ENCODE measurements at places on chromosomes 13 and 19. TPM values are rescaled to one million over a fixed set of nuclear protein-coding genes. Genes with fewer than 3 reads are reported as not detected.

DNA sequence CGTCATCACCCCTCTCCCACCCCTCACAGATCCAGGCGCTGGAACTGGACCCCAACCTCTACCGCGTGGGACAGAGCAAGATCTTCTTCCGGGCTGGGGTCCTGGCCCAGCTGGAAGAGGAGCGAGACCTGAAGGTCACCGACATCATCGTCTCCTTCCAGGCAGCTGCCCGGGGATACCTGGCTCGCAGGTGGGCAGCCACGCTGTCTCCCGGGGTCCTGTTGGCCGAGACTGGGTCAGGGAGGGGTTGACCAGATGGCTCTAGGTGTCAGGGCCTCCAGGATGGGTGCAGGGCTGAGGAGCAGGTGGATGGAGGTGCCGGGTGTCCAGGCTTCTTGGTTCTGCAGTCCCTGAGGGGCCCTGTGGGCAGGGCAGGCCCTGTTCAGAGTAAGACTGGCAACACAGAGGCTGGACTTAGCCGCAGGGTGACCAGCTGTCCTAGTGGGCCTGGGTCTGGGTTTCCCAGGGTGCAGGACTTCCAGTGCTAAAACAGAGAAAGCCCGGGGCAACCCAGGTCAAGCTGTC, 58.1 kb downstream of the MYH14 start:
- H3K36me3 ChIP-seq, result peaks cover 90% of the 10 kb centered on the region
- DNase-seq, result no peak
- H3K4me1 ChIP-seq, result no peaks in the 10 kb centered on the region
- no peaks in the 10 kb centered on the region for H3K27me3 ChIP-seq

- H3K4me1 ChIP-seq, result no peaks in the 10 kb centered on the region
- H3K27me3 ChIP-seq, result no peaks in the 10 kb centered on the region
- H3K4me3 ChIP-seq, result no peak overlapping the region
- H3K27ac ChIP-seq, result no peak overlapping the region
- peaks cover 5% of the 10 kb centered on the region for H3K36me3 ChIP-seq
Measured at GRCh38 chr13:113078902-113079780, 26.4 kb upstream of the F7 start.

ATP8A2 gene
- total RNA-seq, result 0.05 TPM

CYSLTR2 gene
- total RNA-seq, result not detected

DNA sequence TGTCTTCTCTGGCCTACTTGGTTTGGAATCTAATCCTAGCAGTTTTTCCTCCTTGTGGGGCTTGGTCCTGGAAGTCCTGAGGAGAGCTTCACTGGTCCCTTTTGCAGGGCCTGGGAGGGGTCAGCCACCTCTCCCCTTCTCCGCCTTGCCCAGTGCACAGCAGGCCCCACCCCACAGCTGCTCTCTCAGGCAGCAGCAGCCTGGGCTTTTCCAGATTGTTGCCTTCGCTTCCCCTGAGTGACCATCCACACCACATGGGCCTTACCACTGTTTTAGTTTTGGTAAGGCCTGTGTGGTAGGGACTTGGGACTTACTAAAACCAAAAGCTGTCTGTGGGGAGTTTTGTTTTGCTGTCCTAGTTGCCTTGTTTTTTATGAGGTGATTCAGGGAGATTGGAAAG, 11.5 kb downstream of the MPHOSPH8 start:
- H3K27me3 ChIP-seq, result no peaks in the 10 kb centered on the region
- no peak overlapping the region for H3K4me3 ChIP-seq
- no peaks in the 10 kb centered on the region for H3K4me1 ChIP-seq

DNA sequence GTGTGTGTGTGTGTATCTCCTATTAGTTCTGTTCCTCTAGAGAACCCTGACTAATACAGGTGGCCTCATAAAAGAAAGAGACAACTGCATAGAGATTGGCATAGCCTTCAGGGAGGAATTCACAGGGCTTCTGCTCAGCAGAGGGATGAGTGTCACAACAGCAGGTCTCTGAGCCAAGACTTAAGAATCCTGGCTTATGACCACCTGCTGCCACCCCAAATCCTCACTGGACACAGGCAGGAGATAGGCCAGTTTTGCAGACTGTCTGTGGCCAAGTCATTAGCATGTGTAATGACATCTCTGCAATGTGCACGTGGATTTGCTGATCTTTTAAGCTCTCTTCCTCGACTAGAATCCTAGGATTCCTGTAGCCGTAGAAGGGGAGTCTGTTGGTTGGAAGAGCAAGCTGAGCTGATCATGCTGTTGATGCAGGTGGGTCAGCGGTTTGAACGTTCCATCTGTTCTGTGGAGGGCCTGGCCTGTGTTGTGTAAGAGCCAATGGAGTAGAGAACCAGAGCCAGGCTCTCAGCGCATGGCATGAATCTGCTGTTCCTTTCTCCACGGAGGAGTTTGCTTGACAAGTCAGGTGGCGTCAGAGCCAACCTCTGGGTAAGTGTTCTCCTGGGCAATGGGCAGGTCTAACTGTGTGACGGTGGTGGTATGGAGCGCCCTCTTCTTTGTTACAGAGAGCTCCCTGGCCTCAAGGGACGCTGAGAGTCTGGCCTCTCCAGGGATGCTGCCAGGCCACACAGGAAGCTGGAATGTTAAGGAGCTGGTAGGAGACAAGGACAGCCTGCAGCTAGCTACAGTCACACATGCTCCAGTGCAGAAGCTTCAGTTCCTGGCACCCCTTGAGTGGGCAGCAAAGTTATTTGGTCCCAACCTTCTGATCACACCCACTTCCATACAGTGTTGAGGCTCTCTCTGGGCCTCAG, 503.1 kb downstream of the FOXO1 start:
- no peaks in the 10 kb centered on the region for H3K36me3 ChIP-seq
- no peak overlapping the region for H3K27ac ChIP-seq
- no peak for DNase-seq
- peaks cover 14% of the 10 kb centered on the region for H3K4me1 ChIP-seq
- H3K27me3 ChIP-seq, result no peaks in the 10 kb centered on the region

DNA sequence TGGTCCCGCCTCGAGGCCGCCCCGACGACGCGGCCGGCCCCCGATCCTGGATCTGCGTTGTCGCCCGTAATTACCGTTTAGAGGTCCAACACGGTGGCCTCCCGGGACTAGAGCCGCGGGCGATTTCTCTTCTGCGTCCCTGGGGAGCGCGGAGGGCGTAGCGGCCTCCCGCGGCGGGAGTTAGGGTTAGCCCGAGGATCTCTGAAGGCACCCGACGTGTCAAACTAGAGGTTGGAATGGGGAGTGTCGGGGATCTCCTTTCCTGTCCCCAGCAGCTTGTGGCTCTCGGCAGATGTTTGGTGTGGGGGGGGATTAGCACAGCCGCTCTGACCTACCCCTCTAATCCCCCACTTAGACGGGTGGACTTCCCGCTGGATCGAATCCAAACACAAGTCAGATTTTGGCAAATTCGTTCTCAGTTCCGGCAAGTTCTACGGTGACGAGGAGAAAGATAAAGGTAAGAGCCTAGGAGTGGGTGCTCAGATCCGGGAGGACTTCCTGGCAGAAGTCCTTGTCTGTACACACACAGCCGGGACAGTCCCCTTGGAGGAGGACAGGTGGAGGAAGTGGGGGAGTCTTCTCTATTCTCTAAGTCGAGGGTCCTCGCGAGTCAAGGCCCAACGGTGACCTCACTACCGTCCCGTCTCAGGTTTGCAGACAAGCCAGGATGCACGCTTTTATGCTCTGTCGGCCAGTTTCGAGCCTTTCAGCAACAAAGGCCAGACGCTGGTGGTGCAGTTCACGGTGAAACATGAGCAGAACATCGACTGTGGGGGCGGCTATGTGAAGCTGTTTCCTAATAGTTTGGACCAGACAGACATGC, 581 bp downstream of the CALR start:
- no peaks in the 10 kb centered on the region for H3K27me3 ChIP-seq
- peaks cover 16% of the 10 kb centered on the region for H3K4me1 ChIP-seq
- peak; percentile 19 for DNase-seq
- H3K4me3 ChIP-seq, result peak overlapping the region; percentile 84
- peaks cover 70% of the 10 kb centered on the region for H3K36me3 ChIP-seq

DNA sequence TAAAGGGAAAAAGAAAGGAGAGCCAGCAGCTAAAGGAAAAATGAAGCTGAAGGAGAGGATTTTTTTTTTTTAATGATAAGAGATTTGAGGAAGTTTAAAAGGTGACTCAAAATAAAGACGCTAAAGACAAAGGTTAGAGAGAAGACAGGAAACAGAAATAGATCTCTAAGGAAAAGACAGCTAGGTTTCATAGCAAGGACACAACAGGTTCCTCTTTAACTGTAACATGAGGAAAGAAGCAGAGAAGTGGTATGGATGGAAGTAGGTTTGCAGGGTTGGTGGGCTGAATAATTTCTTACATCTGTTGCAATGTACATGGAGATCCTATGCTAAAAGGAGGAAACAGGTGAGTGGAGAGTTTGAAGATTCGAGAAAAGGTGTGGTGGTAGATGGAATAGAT, 107.5 kb downstream of the MYCBP2 start:
- no peaks in the 10 kb centered on the region for H3K4me1 ChIP-seq
- no peaks in the 10 kb centered on the region for H3K36me3 ChIP-seq
- no peak overlapping the region for H3K4me3 ChIP-seq
- H3K27me3 ChIP-seq, result no peaks in the 10 kb centered on the region

- peaks cover 21% of the 10 kb centered on the region for H3K36me3 ChIP-seq
- H3K27me3 ChIP-seq, result no peaks in the 10 kb centered on the region
- no peak overlapping the region for H3K27ac ChIP-seq
- H3K4me3 ChIP-seq, result no peak overlapping the region
- DNase-seq, result peak; percentile 65
Measured at GRCh38 chr19:10505583-10506229, 2.5 kb upstream of the KEAP1 start.

- no peak overlapping the region for H3K4me3 ChIP-seq
- H3K4me1 ChIP-seq, result peaks cover 16% of the 10 kb centered on the region
- H3K36me3 ChIP-seq, result no peaks in the 10 kb centered on the region
- H3K27ac ChIP-seq, result no peak overlapping the region
- H3K27me3 ChIP-seq, result no peaks in the 10 kb centered on the region
- no peak for DNase-seq
Measured at GRCh38 chr13:39892721-39893685, 237.5 kb downstream of the COG6 start.

DNA sequence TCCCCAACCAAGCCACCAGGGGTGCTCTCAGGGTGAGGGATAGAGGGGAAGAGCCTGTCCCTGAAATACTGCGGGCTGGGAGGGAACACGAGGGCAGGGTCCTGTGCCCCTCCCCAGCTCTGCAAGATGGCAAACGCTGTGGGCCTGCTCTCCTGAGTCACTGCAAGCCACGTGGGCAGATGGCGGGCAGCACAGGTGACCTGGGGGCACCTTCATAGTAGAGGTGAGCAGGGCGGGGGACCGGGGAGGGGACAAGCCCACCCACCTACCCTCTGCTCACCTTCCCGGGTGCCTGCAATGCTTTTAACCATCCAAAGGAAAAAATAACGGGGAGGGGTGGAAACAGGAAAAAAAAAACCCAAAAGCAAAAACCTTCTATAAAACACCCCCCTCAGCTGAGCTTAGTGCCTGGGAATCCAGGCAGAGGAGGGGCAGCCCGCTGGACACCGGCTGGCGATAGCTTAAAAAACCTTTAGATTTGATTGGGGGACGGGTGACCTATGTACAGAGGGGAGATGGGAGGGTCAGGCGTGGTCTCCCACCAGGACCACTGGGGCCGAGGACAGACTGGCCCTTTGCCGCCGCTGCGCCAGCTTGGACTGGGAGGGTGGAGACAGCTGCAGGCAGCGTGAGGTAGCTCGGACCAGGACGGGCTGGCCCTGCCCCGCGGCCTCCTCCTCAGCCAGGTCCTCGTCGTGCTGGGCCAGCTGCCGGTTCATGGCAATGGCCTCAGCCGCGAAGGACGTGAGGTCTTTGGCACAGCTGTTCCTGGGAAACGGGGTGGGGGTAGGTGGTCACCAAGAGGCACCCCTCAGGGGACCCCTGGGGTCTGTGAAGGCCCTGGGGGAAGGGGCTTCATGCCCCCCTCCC, 11.7 kb downstream of the MKNK2 start:
- DNase-seq, result no peak
- no peaks in the 10 kb centered on the region for H3K27me3 ChIP-seq
- H3K27ac ChIP-seq, result no peak overlapping the region
- H3K4me1 ChIP-seq, result no peaks in the 10 kb centered on the region
- H3K36me3 ChIP-seq, result peaks cover 50% of the 10 kb centered on the region

DNA sequence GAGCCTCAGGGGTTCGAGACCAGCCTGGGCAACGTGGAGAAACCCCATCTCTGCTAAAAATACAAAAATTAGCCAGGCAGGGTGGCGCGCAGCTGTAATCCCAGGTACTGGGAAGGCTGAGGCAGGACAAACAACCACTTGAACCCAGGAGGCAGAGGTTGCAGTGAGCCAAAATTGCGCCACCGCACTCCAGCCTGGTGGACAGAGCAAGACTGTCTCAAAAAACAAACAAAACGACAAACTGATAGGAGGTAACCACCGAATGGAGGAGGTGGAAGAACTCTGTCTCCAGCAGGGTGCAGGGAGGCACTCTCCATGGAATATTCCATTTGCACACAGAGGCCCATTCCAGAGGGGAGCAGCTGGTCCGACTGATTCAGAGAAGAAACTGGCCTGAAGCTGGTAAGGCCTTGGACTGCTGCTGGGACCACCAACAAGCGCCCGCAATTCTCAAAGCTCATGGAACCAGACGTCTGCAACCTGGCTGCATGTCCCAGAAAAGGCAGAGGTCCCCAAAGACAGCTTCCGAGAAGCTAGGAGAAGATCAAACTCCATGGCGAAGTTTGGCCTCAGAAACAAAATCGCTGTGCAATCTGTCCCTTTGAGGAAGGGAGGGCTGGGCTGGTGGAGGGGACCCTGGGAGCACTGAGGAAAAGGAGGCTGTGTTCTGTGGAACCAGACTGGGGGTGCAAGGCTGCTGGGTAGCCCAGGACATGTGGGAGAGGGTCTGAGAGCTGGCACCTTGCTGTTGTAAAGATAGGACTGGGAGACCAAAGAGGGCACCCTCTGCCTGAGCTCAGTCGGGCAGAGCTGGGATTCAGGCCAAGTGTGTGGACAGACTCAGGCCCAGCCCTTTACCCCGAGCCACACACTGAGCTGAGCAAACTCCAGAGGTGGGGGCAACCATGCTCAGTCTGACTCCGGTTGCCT, 35.2 kb downstream of the SLC25A42 start:
- H3K27ac ChIP-seq, result no peak overlapping the region
- no peaks in the 10 kb centered on the region for H3K36me3 ChIP-seq

DNA sequence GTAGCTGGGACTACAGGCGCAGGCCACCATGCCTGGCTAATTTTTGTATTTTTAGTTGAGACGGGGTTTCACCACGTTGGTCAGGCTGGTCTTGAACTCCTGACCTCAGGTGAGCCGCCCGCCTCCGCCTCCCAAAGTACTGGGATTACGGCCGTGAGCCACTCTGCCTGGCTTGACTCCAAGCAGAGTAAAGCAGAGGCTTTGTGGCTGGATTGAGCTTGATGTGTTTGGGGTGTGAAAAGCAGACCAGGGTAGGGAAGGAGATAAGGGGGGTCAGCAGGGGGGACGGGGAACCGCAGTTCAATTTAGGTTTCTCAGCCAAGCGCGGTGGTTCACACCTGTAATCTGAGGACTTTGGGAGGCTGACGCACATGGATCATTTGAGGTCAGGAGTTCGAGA, 4.2 kb upstream of the CLPP start:
- H3K4me3 ChIP-seq, result no peak overlapping the region
- H3K27ac ChIP-seq, result no peak overlapping the region
- H3K4me1 ChIP-seq, result peaks cover 9% of the 10 kb centered on the region
- peaks cover 14% of the 10 kb centered on the region for H3K36me3 ChIP-seq

- no peak for DNase-seq
- H3K4me1 ChIP-seq, result no peaks in the 10 kb centered on the region
- H3K36me3 ChIP-seq, result no peaks in the 10 kb centered on the region
- H3K4me3 ChIP-seq, result no peak overlapping the region
- H3K27ac ChIP-seq, result no peak overlapping the region
- no peaks in the 10 kb centered on the region for H3K27me3 ChIP-seq
Measured at GRCh38 chr13:88031980-88032559, 360.9 kb downstream of the SLITRK5 start.
